ENCODE measurements at places on chromosomes 2 and 18.

DNA sequence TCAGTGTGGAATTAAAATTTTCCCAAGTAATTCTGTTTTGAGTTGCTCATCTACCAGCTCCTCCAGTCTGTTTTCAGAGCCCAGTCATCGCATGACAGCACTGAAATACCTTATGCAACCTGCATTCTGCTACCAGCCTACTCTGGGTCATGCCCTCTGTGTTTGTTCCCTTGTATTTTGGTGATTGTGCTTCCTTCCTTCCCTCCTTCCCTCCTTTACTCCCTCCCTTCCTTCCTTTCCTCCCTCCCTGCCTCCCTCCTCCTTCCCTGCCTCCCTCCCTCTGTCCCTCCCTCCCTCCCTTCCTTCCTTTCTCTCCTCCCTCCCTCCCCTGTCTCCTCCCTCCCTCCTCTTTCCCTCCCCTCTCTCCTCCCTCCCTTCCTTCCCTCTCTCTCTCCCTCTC, 289.6 kb downstream of the CDH2 start:
- no peak for DNase-seq

DNA sequence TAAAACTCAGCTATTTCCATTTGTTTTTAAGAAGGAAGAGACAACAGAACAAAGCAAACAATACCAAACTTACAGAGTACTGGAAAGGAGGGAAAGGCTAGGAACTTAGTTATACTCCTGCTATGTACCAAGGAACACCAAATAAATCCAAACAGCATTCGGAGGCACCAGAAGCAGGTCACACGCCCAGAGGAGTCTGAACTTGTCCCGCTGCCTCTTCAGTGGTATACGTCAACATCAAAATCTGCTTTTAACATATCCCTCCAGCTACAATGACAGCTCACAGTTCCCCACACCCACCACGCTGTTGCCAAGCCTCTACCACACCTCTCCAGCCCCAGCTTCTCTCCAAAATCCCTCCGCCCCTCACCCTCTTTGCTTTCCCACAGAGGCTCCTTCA, 17.3 kb downstream of the C2orf76 start:
- DNase-seq = no peak

DNA sequence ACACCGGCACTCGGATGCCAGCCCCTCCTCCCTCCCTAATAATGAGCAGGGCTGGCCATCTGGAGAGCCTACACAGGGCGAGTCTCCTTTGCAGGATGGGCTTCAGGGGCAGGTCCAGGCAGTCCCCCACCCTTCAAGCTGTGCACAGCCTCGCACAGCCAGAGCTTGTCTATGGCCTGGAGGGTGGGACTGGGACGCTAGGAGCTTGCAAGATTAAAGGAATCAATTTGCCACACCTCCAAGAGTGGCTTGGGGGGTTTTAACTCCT, 43.9 kb upstream of the OTOF start:
- no peak for DNase-seq

DNA sequence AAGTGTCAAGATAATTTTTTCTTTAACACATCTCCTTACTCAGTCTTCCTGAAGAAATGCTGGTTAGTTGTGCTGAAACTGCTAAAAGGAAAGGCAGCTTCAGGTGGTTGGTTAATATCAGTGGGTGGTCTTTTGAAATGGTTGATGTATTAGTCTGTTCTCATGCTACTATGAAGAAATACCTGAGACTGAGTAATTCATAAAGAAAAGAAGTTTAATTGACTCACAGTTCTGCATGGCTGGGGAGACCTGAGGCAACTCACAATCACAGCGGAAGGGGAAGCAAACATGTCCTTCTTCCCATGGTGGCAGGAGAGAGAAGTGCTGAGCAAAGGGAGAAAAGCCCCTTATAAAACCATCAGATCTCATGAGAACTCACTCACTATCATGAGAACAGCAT, 125.9 kb upstream of the CYRIA start:
- no peak for DNase-seq

DNA sequence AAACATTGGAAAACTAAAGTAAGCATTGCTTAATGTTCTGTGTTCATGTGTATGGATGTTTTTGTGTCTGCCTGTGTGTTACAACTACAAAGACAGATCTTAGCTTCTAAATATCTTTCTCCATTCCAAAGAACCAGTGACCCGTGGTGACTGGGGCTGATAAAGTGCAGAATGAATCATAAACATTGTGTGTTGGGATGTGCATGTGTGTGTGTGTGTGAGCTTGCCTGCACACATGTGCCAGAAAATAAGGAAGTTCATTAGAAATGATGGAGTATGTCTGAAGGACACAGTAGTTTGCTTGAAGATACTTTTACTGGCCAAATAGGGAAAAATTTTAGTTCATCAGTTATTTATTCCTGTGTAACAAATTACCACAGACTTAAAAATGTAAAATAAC, 756.6 kb upstream of the CELF4 start:
- DNase-seq = no peak

DNA sequence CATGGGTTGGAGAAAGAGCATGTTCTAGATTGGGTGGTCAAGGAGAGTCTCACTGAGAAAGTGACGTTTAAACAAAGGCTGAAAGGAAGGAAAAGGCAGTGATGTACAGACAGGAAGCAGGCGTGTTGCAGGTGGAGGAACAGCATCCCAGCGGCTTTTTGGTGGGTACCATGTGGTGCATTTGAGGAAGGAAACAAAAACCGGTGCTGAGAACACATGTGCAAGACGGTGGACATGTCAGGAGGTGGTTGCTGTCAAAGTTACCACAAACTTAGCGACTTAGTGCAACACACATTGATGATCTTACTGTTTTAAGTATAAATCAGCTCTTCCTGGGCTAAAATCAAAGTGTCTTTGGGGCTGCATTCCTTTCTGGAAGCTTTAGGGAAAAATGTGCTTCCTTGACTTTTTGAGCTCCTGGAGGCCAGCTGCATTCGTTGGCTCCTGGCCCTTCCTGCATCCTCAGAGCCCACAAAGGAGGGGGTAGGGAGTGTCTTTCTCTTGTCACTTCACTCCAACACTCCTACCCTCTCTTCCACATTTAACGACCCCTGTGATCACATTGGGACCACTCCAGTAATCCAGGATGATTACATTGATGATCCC, 380.6 kb downstream of the FBXO15 start:
- no peak for DNase-seq

DNA sequence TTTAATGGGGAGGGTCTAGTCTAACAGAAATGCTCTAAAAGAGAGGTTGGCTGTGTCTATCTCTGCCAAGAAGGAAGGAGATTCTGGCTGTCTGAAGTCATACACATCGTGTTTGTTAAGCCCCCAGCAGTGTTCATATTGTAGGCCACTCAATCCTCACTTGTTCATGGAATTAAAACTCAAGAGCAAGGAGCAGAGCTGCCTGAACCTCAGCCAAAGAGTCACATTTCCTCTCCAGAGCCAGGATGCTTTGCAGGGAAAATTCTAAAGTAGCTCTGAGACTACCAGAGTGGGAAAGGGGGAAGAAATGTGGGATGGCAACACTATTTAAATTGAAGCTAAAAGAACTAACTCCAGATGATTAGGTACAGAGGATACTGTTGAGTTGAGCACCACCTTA, 190.7 kb upstream of the CXCR4 start:
- DNase-seq = no peak

GRCh38 chr2:123128951-123129350, 896.1 kb upstream of the CNTNAP5 start:
- no peak for DNase-seq

- no peak for DNase-seq
These were observed 24.8 kb upstream of the SLC9A2 start for GRCh38 chr2:102594445-102595016.

DNA sequence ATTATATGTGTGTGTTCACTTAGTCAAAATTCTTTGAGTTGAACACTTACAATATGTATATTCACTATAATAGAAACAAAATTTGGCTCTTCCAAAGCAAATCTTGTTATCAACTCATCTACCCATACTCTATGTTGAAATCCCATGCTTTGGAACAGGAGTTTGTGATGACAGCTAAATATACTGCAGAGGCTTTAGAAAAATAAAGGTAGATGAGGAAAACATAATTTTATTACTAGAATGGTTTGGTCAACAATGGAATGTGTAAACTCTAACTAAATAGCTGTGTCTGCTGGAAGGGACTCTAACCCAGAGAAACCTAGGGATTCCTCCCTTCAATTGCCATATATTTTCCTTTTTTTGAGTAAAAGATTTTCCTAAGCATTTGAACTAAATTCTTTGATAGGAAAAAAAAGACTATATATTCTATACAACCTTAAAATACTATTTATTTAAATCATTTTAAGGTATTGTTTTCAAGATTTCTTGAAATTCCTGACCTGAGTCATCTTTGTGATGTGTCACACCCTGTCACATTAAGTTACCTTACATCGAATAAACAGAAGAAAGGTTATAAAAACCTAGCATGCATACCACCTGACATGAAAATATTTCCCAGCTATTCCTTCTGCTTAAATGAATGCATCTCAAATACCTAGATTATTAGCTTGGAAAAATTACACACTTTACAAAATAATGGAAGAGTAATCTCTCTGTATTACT, 175.5 kb downstream of the OTX1 start:
- no peak for DNase-seq

GRCh38 chr2:236400594-236401360, 136.6 kb upstream of the ASB18 start:
- DNase-seq = no peak

GRCh38 chr2:28248511-28248910, 144.1 kb upstream of the FOSL2 start:
- DNase-seq = no peak

DNA sequence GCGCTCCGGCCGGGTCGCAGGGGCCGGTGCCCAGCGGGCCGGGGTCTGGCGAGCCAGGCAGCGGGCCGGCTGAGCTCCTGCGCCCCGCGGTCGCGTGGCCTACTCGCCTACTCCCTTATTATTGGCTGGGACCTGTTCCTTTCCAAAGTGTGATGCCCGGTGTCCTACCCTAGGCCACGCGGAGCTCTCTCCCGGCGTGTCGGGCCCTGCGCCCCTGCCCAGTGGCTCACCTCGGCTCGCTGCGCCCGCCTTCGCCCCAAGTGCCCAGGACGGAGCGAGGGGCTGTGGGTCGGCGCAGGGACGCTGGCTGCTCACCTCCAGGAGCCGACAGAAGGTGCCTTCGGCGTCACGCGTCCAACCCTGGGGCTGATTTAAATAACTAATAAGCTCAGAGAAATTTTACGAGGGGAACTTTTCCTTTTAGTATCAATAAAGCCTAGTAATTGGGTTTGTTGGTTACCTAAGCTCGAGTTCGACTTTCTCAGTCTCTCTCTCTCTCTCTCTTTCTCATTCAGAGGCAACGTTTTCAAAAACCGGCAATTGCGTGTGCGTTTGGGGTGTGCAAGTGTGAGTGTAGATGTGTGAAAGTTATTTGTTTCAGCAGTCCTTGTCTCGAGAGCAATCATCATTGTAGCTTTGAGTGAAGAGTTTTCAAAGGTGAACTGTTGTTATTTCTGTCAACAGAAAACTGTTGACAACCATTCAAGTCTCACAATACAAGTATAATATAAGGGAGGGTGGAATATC, 7.0 kb upstream of the SATB2 start:
- DNase-seq = no peak

DNA sequence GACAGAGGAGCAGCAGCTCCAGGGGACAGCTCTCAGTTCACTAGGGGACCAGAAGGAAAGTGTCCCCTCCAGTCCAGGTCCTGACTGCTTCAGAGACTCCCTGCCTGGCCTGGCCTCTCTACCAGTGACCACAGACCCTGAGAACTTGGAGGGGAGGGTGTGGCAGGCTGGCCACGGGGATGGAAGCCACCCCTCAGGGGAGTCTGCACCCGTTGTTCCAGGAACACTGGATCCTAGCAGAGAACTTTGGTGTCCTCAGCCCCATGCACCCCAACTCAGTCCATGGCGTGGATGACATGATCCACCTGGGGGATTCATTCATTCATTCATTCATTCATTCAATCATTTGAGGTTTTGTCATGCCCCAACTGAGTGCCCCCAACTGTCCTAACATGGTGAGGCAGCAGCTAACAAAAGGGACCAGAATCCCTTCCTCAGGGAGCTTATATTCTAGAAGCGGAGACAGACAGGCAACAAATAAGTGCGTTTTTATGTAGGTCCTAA, 31.9 kb downstream of the MYO7B start:
- no peak for DNase-seq

GRCh38 chr2:149488706-149489440, 98.7 kb downstream of the MMADHC start:
- no peak for DNase-seq

GRCh38 chr2:173457366-173457765, 102.7 kb downstream of the CDCA7 start:
- no peak for DNase-seq

- DNase-seq = no peak
These were observed 137.1 kb downstream of the VWC2L start for GRCh38 chr2:214547931-214548330.

DNA sequence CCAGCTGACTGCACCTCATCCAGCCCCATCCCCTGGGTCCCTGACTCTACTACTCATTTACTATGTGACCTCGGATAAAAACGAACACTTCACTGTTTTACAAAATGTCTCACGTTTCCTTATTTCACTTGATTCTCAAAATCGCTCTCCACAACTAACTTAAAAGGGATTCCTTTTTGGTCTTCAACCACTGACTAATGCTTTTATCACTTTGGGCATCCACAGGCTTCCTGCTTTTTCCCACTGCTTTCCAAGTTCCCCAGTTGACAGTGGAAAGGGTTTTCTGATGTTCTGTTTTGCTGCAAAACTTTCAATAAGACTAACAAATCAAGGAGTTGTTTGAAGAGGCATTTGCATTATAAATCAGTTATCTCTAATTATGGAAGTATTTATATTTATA, 24.1 kb downstream of the EIF2AK3 start:
- DNase-seq = no peak

DNA sequence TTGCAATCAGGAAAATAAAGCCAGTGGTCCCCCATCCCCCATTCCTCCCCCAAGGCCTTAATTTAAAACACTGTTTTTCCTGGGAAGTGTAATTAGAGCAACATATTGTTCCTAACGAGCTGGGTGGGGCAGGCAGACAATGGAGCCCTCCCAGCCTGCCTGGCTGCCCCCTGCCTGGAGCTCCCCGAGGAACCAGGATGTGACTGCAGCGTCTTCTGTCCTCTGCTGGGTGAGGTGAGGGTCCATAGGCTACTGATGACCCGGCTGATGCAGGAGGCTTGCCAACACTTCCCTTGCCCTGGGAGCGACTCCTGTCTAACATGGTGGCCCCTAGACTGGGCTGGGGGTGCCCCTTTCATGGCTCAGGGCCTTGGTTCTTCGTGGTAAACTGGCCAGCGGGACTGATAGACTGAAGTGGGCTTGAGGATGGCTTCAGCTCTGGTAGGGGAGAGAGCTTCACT, 152.4 kb downstream of the DYSF start:
- no peak for DNase-seq

- DNase-seq = no peak
These were observed 578.7 kb upstream of the NETO1 start for GRCh38 chr18:73446502-73446901.

- no peak for DNase-seq
These were observed 35.8 kb downstream of the SCTR start for GRCh38 chr2:119488245-119489214.

Data from CD4-positive, alpha-beta T cell treated with Interleukin-21 for 1 hour (primary cell).